ENCODE measurements at places on chromosomes 1 and 21. TPM values are rescaled to one million over a fixed set of nuclear protein-coding genes. Genes with fewer than 3 reads are reported as not detected.

DNA sequence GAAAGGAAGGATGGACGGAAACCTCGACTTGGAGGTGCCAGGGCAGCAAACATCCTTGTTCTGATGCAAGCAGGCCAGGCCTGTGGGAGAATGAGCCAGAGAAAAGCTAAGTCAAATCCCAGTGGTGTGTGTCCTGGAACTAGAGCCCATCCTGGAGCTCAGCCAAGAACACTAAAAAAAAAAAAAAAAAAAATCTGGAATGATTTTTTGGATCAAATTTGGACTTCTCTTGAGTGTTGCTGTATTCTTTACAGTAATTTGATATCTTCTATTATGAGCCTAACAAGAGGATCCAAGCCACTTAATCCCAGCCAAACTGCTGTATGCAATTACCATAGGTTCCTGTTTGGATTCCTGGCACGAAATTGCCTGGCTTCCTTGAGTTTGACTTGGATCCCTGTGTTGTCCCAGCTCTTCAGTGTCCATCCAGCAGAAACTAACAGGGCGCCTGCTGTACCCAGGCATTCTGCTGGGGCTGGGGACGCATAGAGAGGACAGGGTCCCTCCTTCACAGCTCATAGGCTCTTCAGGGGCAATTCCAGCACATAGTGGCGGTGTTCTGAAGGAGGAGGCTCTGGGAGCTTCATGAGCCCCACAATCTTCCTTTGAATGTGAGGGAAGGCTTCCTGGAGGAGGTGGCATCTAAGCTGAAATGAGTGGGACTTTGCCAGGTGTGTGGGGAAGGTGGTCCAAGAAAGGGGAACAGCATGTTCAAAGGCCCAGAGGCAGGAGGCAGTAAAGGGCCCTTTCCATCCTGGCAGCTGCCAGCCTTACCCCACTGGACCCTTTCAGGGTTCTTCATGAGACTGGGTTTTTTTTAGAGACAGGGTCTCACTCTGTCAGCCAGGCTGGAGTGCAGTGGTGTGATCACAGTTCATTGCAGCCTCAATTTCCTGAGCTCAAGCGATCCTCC, 24.7 kb downstream of the EPHX1 start:
- no peak for DNase-seq

- no peak for DNase-seq
These were observed 17.1 kb upstream of the OBSCN start for GRCh38 chr1:228190778-228191177.

DNA sequence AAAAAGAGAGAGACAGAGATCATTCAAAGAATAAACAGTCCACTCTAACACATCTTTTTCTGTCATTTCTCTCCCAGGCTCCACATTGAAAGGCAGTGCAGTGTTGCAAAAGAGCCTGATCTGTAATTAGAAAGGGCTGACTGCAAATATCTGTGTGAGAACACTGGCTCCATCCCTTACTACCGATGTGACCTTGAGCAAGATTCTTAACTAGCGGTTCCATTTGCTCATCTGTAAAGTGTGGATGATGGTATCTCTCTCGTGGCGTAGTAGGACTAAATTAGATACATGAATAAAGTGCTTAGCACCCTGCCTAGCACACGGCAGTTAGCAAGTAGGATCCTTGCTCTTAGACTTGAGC, 26.9 kb upstream of the SLC44A3 start:
- DNase-seq = no peak

The CHTOP gene
- total RNA-seq = 67.0 TPM

The TP73 gene
- 1.6 TPM for total RNA-seq

The PDZK1IP1 gene
- total RNA-seq = not detected

The GLIS1 gene
- 0.04 TPM for total RNA-seq
